ENCODE measurements at places on chromosomes 4 and X. TPM values are rescaled to one million over a fixed set of nuclear protein-coding genes. Genes with fewer than 3 reads are reported as not detected.

Gene GSX2
- total RNA-seq: not detected

Gene TEC
- total RNA-seq: 1.7 TPM

Gene TEX13B
- not detected for total RNA-seq

Gene FAM149A
- not detected for total RNA-seq

Gene FAM241A
- total RNA-seq: 19.2 TPM

Gene TSPAN7
- 28.4 TPM for total RNA-seq

Gene ALPK1
- total RNA-seq: 4.4 TPM

Gene ETDA
- not detected for total RNA-seq

Gene ATOH1
- not detected for total RNA-seq

Gene LRP2BP
- 0.34 TPM for total RNA-seq

Gene TLR10
- not detected for total RNA-seq

Gene SEC24D
- total RNA-seq: 65.5 TPM

Gene ERAS
- not detected for total RNA-seq

Gene NDP
- not detected for total RNA-seq

Gene PLAC1
- not detected for total RNA-seq

Gene HS6ST2
- 0.19 TPM for total RNA-seq

Gene ASB11
- total RNA-seq: not detected

Gene KLB
- under 0.01 TPM for total RNA-seq

Gene SHISA3
- total RNA-seq: 2.7 TPM

Gene SLC30A9
- 66.9 TPM for total RNA-seq

Gene HSFX2
- 0.37 TPM for total RNA-seq

Gene DCAF12L2
- total RNA-seq: 0.05 TPM

Gene TMSB15A
- not detected for total RNA-seq

Gene USP17L27
- total RNA-seq: not detected

Gene TMLHE
- total RNA-seq: 11.5 TPM

Gene PKD2
- 48.8 TPM for total RNA-seq

Gene TLR3
- total RNA-seq: 2.4 TPM

Gene ODAM
- not detected for total RNA-seq

Gene XKRX
- total RNA-seq: 0.05 TPM

Gene SERPINA7
- total RNA-seq: not detected

Gene FAM47E
- 0.14 TPM for total RNA-seq

Gene TAPT1
- 17.4 TPM for total RNA-seq

Gene GLRB
- total RNA-seq: 17.5 TPM

Gene PCDH18
- 1.7 TPM for total RNA-seq

Gene GAGE12F
- not detected for total RNA-seq

Gene PROM1
- total RNA-seq: 0.14 TPM

Gene ADH1A
- total RNA-seq: not detected

Gene NUDT11
- 0.74 TPM for total RNA-seq

Gene NHS
- 0.14 TPM for total RNA-seq

Gene USP17L11
- total RNA-seq: not detected

Gene UGT2B11
- total RNA-seq: not detected

Gene USP26
- total RNA-seq: not detected

Gene ELK1
- total RNA-seq: 13.4 TPM

Data from dermis blood vessel endothelial cell (primary cell).